ENCODE measurements at places on chromosomes 7 and 10.

GRCh38 chr7:142749218-142749993 lies at the start of gene PRSS1:
TSS of gene PRSS1 (plus strand) at chr7:142749472. CDS start at chr7:142749485, 13 bp downstream.
- DNase-seq, result no peak

- DNase-seq, result no peak
Measured at GRCh38 chr7:2608921-2609411, 22.8 kb upstream of the TTYH3 start.

DNA sequence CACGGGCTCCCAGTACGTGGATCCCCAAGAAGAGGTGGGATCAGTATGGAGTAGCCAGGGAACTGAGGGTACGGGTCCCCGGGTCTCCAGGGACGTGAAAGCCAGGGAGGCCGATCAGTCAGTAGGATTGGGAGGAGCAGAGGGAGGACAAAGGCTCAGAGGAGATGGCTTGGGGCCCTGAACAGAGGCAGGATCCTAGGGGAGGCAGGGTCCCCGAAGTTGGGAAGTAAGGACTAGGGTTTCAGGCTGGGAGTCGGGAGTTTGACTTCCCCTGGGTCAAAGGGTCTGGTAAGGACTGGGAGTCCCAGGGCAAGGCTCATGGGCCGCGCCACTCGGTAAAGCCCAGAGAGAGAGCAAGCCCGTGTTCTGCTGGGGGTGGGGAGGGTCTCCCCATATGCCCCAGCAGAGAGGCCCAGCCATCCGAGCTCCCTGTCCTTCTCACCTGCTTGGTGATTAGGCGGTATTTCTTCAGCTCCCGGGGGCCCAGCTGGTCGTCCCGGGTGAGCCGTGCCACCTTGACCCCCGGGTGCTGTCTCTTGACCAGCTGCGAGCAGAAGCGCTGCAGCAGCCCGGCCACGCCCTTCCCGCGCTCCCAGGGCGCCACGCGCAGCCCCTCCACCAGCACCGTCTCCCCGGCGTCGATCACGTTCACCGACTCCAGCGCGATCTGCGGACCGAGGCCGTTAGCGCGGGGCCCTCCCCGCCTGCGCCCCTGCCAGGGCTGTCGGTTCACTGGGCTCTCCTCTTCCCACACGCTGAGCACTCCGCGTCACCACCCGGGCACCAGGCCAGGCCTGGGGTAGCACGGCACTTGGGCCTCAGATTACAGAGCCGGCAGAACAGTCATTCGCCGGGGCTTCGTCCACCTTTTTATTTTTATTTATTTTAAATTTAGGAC lies 7.0 kb downstream of the NAT16 start:
- DNase-seq, result no peak

DNA sequence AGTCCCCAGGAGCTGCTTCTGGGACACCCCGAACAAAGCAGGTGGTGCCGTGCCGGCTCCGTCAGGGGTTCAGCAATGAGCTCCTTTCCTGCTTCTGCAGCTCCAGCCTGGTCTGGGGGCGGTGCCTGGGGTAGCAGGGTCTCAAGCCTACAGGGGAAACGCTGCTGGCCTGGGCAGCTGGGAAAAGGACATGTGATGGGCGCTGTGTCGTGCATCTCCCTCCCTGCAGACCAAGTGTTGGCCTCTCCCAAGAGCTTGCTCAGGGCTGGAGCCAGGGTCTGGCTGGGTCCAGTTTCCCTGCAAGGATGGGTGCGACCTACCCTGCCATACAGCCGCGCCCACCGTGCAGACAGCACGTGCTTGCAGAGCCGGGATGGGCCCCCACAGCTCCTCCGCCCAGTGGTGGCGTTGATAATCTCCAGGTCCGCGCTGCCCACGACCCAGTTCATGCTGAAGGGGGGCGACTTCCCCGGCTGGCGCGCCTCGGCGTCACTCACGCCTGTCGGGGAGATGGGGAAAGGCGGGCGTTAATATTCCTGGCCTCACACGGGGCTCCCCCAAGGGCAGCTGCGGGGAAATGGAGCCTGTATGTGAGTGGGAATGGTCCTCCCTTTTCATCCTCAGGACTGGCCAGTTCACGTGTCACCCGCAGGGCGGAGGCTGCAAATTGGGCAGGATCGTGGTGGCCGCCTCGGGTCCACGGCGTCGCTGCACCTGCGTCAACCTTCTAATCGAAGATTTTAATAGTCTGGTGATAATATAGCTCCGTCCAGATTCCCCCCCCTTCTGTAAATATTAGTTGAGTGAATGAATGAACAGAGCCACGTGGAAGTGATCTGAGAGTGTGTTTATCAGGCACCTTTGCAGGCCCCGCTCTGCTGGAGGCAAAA lies 128.6 kb downstream of the WDR37 start:
- DNase-seq, result no peak

GRCh38 chr7:5697754-5698424 lies 83.6 kb downstream of the RNF216 start:
- DNase-seq, result no peak

DNA sequence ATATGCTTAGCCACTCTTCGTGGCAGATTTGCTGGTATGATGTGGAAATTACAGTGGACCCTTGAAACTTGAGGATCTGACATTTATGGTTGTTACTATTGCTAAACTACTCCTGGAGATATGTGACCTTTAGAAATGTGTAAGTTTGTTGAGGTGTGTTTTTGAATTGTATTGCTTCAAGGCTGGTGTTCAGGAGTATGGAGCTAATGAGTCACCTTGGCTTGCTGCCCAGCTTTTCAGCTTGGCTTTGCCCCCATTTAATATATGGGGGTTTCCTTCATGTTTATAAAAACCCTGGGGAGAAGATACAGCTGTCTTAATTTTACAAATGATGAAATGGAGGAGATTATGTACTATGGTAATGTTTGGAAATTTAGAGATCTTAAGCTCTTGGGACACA lies 11.6 kb downstream of the HBP1 start:
- DNase-seq, result peak; percentile 65

- DNase-seq, result no peak
Measured at GRCh38 chr10:121579656-121580055, 18.6 kb downstream of the FGFR2 start.

- no peak for DNase-seq
Measured at GRCh38 chr7:134302120-134302519, 14.6 kb downstream of the SLC35B4 start.

DNA sequence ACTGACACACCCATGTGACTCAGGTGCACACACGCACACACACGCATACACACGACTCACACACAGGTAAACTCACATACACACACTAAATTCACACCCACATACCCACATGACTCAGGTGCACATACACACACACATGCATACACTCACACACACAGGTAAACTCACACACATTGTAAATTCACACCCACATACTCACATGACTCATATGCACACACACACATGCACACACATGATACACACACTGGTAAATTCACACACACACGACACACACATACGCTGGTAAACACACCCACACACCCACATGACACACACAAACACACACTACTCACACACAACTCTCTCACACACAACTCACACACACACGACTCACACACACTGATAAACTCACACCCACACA lies 63.6 kb downstream of the TCERG1L start:
- no peak for DNase-seq

DNA sequence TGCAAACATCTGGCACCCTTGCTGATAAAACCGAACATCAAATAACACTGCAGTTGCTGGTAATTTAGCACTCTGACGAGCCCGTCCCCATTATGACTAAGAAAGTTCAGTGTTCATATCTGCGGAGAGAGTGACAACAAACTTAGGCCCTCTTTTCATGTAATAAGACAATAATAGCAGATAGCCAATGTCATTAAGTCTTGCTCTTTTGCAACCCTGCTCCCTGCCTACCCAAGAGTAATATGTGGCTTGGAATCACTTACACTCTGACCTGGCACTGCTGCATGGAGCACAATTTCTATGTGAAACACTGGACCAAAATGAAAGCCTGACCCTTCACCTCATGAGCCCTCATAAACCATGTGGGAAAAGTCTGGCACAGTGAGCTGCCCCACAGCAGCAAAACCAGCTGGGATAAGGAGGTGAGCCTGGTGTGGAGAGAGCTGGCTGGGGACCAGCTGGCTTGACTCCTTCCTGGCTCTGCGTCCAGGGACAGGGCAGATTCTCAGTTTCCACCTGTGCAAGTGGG lies 86.5 kb downstream of the HIPK2 start:
- no peak for DNase-seq

- no peak for DNase-seq
Measured at GRCh38 chr7:137342828-137343261, 688 bp downstream of the PTN start.

DNA sequence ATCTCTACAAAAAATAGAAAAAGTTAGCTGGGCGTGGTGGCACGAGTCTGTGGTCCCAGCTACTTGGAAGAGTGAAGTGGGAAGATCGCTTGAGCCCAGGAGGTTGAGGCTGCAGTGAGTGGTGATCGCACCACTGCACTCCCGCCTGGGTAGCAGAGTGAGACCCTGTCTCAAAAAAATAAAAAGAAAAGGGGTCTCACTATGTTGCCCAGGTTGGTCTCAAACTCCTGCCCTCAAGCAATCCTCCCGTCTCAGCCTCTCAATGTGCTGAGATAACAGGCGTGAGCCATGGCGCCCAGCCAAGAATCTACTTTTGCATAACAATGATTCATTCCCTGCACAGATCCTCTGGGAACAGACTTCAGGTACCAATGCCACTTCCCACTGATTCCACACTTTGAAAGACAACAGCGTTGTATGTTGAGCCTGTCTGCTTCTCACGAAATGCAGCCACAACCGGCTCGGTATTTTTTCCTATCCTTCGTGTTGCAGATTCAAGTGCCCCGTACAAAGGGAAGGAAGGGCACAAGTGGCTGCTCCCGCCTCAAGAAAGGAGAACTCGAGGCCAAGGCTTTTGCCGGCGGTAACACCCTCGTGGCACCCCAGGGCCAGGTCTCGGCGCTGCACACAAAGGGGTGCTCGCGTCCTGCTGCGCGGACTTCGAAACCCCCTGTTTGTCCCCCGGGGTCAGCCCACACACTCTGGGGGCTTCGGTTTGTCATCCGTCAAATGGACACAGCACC lies 745 bp downstream of the DAGLB start:
- DNase-seq, result peak; percentile 60

- DNase-seq, result no peak
Measured at GRCh38 chr7:136976504-136977251, 108.2 kb downstream of the CHRM2 start.

DNA sequence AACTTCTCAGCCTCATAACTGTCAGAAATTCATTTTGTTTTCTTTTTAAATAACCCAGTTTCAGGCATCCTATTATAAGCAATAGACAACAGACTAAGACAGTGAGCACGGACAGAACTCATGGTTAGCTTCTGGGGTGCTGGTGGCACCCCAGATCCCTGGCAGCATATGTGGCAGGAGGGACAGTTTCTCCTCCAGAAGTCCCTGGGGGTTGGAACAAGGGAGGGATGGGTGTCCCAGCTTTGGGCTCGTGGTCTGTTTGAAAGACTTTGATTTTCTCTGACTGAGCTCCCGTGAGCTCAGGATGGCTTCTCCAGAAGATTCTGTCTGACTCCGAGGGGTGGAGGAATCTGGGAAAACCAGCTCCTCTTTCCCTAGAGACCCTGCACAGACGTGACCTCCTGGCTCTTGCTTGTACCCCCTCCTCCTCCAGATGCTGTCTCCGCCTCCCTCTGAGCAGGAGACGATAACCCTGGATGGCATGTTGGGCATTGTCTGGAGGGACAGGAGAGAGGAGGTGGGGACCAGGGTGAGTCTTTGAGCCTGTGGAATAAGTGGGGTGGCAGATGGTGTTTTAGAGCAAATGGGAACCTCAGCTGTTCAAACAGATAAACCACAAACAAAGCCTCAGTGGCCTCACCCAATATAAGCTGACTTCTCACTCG lies 421.1 kb downstream of the GLRX3 start:
- no peak for DNase-seq

GRCh38 chr10:63323701-63324494 lies 141.9 kb downstream of the JMJD1C start:
- DNase-seq, result no peak

- DNase-seq, result no peak
Measured at GRCh38 chr7:82331234-82331633, 112.3 kb downstream of the CACNA2D1 start.

GRCh38 chr7:46205478-46205877 lies 284.4 kb upstream of the IGFBP3 start:
- no peak for DNase-seq

- no peak for DNase-seq
Measured at GRCh38 chr7:117648203-117648866, 168.5 kb downstream of the CFTR start.

- DNase-seq, result no peak
Measured at GRCh38 chr7:53350241-53350640, 314.8 kb downstream of the POM121L12 start.

Measured in AG09319 (cell line).